Trophoblast cell (in vitro differentiated cells and primary cell): ENCODE measurements at places on chromosomes 1 and 21.
A peak's percentile ranks its signal among the peaks of the same experiment; 100 is the strongest.

GRCh38 chr1:164867590-164867989 lies 308.6 kb downstream of the PBX1 start:
- DNase-seq: no peak

- DNase-seq: no peak
Observed at GRCh38 chr1:219716611-219717114, 103.8 kb upstream of the ZC3H11B start.

DNA sequence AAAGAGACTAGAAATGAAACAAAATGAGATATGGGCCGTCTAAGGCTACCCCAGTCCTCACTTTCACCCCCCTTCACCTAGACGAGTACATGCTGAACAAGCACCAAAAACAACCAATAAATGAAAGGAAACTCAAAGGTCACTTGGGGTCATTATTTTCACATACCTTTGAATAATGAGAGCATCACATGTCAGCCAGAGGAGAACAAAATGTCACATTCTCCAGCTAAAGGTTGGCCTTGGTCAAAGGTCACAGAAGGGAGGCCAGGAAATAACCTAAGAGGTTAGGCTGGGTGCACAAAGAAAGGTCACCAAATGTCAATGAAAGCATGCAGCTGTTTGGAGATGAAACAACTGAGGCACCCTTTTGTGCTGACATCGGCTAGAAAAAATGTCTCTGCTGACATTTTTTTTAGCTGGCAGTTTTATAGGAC lies 288.7 kb upstream of the USP25 start:
- no peak for DNase-seq

DNA sequence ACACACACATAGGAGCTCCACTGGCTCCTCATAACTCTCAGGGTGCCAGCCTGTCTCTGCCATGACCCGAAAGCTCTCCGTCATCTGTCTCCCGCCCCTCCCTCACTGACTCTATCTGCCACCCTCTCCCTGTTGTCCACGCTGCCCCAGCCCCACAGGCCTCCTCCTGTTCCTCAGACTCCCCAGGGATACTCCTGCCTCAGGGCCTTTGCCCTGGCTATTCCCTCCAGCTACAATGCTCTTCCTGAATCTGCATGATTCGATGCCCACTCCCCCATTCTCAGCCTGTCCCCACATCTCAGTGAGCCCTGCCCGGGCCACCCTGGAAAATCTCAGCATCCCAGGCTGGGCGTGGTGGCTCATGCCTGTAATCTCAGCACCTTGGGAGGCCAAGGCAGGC lies 24.6 kb upstream of the DNAJC11 start:
- DNase-seq: no peak

DNA sequence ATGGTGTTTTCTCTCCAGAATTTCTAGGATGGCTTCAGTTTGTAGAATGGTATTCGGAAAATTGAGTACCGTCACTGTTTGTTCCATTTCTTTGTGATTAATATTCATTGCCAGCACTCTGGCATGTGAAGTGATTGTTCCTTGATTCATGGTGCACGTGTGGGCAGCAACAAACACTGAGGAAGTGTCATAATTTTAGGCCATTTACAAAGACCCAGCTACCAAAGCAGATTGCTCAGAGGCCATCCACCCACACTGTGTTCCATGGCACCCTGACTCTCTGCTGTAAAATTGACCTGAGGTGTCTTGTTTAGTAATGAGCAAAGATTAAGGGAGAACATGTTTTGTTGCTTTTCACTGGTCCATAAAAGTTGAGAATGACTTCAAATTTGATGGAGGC lies 250.9 kb upstream of the FMN2 start:
- no peak for DNase-seq

DNA sequence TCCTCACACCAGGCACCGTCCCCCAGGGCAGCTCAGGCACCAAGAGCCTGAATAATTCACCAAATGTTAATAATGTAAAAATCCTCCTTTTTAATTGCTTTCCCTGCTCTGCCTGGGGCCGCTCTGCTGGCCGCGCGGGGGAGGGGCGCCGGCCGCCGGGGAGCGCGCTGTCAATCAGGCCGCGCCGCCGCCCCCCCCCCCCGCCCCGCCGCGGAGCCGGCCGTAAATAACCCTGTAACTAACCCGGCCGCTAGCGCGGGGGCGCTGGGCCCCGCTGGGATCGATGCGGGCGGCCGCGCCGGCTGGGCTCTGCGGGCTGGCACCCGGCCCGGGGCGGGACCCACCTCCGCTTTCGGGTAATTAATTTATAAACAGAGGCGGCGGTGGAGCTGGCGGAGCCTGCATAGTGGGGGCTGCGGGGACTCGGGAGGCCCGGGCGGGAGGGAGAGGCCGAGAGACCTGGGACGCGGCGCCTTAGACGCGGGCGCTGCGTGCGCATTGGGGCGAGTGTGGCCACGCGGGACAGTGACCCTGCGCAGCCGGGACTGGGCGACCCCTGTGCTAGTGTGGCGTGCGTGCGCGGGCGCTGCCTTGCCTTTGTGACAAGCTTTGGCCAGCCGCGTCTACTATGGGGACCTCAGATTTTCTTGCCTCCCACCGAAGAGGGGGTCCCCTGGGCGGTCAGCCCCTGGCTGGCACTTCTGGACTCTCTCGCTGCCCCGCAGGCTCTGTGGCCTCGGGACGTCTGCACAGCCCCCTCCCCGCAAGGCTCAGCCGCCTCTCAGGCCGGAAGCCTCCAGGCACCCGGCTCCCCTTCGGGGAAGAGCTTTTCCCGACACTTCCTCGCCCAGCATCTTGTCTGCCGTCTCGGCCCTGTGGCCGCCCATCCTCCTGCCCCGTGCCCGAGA lies 16.6 kb downstream of the SAMD11 start:
- DNase-seq: peak; percentile 67

DNA sequence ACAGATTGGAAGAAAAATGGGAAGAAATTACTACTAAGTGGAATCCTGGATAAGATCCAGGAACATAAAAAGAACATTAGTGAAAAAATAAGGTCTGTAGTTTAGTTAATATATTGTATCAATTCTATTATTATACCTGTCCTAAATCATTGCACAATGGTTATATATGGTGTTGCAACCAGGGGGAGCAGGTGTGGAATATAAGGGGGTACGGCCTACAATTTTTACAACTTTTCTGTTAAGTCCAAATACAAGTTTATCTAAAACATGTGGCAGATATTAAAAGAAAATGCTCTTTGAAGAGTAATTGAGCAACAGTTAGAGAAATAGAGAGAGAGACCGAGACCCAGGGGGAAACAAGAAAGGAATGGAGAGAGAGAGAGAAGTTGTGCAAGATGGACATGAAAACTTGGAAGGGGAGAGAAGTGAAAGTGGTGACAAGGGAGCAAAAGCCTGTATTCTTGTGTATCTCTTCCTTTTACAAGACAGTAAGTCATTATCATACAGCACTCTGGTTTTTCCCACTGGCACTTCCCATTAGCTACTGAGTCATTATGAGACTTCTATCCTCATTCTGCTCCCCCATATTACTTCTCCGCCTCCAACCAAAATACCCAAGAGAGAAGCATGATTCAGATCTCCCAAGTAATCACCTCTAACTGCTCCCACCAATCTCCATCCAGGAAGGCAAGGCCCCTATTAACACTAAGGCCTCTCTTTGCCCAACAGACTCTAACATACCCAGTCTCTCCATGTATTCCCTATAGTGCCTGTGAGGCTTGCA lies 22.3 kb upstream of the TRAF3IP3 start:
- DNase-seq: peak; percentile 28

GRCh38 chr1:38772026-38772425 lies 87.5 kb downstream of the RRAGC start:
- no peak for DNase-seq

DNA sequence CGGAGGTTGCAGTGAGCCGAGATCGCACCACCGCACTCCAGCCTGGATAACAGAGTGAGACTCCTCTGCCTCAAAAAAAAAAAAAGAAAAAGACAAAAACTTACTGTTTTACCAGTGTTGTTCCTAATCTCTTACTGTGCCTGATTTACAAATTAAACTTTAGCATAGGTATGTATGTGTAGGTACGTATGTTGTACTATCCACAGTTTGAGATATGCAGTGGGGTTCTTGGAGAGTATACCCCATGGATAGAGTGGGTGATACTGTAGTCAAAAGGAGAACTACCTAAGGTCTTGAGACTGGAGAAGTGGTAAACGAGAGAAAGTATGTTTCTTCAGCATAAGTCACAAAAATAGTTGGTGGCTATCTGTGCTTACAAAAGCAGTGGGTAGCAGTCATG lies 38.6 kb downstream of the RNF11 start:
- no peak for DNase-seq

DNA sequence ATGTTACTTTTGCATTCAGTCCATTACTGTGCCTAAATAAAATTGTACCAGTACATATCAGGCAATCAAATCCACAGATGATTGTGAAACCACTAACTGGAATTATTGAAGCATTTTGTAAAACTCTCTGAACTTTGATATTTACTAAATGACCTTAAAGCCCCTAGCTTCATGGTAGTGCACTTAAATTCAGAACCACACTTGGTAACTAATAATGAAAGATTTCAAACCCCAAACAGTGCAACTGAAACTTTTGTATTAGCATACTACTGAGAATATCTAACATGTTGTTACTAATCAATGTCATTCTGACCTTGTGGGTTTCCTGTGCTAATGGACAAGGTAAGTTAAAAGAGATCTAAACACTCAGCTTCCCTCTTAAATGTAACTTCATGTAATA lies at the start of gene CFHR3:
CFHR3 (plus strand) TSS at position 238 of the 400 bp plus-strand sequence; CDS start at position 285, 47 bp downstream.
- DNase-seq: no peak

- no peak for DNase-seq
Observed at GRCh38 chr1:79460773-79461436, 454.4 kb upstream of the ADGRL4 start.

GRCh38 chr1:156118177-156118868 lies 3.8 kb downstream of the LMNA start:
- peak; percentile 51 for DNase-seq

DNA sequence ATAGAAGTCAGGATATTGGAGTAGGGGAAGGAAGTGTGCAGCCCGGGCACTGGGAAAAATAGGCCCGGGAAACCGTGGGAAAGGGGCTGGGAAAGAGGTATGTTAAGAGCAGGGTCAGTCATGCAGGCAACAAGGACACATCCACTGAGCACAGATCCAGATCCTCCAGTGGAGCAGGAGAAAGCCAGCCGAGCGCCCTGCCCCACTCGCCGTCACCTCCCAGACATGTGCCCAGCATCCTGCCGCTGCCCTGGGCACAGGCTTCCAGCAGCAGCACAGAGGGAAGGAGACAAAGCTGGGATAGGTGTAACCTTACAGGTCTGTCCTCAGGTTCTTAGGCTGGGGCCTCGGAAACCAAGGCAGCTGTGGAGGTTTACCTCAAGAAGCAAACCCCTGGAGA lies 64.2 kb downstream of the FAM163A start:
- DNase-seq: peak; percentile 41

DNA sequence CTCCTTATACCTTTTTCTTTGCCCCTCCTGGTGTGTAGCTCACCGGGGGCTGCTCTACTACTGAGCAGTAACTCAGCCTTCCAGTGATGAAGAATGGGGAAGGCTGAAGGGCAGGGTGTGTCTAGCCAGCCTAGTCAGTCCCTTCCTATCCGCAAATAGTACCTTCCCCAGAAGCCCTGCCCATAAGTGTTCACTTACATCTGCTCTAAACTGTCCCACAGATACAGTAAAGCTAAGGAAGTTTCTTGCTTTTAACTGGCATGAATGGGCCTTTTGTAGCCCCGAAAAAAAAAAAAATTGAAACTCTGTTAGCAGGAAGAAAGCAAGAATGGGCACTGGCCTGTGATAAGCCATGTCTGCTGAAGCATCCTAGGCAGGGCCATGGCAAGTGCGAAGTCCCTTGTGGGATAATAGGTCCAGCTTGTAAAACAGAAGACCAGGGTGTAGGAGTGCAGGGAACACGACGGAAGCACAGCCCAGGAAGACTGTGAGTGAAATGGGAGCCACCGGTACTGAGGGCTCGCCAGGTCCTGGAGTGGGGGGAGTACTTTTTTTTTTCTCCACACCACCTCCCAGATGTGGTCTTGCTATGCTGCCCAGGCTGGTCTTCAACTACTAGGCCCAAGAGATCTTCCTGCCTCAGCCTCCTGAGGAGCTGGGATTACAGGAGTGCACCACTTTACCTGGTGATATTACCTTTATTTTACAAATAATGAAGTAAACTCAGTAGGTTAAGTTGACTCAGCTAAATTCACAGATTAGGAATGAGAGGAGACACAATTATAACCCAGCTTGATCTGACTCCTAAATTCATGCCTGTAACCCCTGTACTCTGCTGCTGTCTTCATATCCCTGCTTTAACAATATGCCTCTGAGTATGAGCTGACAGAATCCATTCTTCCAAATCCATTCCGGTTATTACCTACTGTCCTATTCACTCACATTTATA lies 347.5 kb downstream of the SMYD3 start:
- DNase-seq: peak; percentile 9

- no peak for DNase-seq
Observed at GRCh38 chr1:197810812-197811211, 35.5 kb upstream of the DENND1B start.

GRCh38 chr1:217029281-217030157 lies 306.3 kb upstream of the ESRRG start:
- peak; percentile 39 for DNase-seq

DNA sequence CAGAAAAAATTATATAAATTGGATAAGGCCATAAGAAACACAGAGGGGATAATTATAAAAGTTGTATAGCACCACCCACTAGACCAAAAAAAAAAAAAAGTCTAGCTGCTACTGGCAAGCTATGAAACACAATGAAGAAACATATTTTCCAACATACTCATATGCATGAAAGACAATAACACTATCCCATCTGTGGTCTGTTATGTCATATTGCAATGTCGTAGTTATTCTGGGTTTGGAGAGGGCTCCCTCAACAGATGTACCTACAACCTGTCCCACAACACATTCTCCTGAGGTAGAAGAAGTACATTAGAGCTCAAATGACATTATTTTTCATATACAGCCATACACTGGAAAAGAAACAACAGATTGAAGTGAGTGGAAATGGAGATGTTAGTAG lies 517.6 kb upstream of the ADGRL4 start:
- no peak for DNase-seq

DNA sequence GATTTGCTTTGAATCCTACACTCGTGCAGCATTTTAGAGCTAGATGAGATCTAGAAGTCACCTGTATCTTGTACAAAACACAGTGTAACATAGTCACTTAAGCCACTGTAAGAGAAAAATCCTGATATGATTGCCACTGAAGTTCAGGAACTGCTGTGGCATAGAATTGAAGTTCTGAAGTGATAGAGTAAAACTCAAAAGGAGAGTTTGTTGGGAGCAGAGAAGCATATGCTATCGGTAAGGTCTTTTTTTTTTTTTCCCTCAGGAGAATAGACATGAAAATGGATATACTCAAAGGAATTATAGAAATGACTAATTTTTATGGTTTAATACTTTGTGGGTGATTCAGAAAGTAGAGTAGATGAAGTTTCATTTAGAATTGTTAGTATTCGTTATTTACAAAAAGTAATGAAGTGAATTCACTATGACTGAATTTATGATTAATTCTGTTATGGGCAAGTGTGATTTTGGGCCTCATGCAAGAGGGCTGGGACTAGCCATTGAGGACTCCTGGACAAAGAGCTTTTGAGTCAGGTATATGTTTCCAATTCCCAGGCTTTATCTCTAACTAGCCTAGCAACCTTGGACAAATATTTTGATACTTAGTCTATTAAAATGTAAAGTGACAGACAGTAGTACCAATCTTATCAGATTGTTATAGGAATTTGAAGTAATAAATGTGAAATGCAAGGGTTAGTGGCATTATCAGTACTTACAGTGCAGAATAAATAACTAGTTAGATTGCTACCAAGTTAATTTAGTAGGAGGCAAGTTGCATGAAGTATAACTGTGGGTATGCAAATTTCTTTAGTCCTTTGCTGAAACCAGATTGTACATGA lies 3.1 kb downstream of the KCTD3 start:
- DNase-seq: no peak
